ENCODE measurements at places on chromosomes 4 and X. TPM values are rescaled to one million over a fixed set of nuclear protein-coding genes. Genes with fewer than 3 reads are reported as not detected.

CDS1 gene
- polyA plus RNA-seq, result 4.6 TPM

USP17L21 gene
- polyA plus RNA-seq, result not detected

ATOH1 gene
- not detected for polyA plus RNA-seq

TEC gene
- polyA plus RNA-seq, result 0.49 TPM

PTTG2 gene
- 0.38 TPM for polyA plus RNA-seq

SLC10A7 gene
- polyA plus RNA-seq, result 4.3 TPM

FRYL gene
- polyA plus RNA-seq, result 9.1 TPM

PFKFB1 gene
- polyA plus RNA-seq, result 1.4 TPM

ANKRD50 gene
- 1.2 TPM for polyA plus RNA-seq

PNMA5 gene
- polyA plus RNA-seq, result not detected

RPS6KA6 gene
- polyA plus RNA-seq, result 1.9 TPM

SLITRK4 gene
- polyA plus RNA-seq, result 0.07 TPM

Measured in pancreas (tissue), 10 donors.